Neural crest cell (in vitro differentiated cells): ENCODE measurements at places on chromosomes 6 and 20.
A peak's percentile ranks its signal among the peaks of the same experiment; 100 is the strongest.

DNA sequence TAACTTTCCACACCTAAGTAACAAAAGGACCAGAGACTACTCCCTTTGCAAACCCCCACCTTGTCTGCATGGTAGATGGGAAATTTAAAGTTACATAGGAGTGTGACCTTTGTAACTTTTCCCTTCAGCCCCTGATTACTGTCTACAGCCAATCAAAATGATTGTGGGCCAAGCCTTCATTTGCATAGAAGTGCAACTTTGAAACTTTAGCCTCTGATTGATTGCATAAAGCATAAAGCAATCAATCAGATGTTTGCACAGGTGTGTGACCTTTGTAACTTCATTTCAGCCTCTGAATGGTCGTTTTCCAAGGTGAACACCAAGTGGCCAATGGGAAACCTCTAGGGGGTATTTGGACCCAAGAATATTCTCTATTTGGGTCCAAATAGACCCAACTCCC, 46.1 kb downstream of the PRKN start:
- DNase-seq: no peak

GRCh38 chr20:39146394-39146793, 184.2 kb downstream of the DHX35 start:
- no peak for DNase-seq

- DNase-seq: no peak
These were observed 151.9 kb downstream of the CFAP61 start for GRCh38 chr20:20204256-20204655.

GRCh38 chr6:113439866-113440265, 417.3 kb upstream of the MARCKS start:
- no peak for DNase-seq

DNA sequence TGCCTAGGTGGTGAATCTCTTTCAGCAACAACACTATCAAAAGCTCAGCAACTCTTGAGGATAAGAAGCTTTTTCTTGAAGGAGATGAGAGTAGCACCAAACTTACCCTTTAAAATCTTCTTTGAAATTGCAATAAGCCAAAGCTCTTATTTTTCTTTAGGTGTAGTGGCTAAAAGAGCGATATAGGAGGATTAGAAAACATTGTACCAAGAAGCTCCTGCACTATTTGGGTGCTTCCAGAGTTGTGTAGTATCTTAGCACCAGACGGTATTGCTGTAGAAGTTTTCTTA, 1.2 kb downstream of the FUT9 start:
- DNase-seq: no peak

DNA sequence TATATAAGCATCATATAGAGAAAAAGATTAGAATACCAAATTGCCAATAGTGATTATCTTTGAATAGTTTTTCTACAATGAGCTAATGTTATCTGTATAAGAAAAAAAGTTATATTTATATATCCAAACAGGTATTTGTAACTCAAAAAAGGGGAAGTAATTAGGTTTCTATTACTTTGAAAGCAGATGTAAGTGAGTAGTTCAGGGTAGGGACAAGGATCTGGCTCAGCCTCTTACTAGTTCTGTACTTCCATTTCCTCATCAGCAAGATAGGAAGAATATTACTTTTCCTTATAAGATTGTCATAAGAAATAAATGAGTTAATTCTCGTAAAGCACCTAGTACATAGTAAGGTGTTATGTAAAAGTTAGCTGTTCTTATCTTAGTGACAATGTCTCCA, 32.2 kb downstream of the AHI1 start:
- DNase-seq: no peak

GRCh38 chr6:69280858-69281257, 516.0 kb downstream of the LMBRD1 start:
- DNase-seq: no peak

GRCh38 chr20:4894409-4894808, 106.9 kb downstream of the SLC23A2 start:
- DNase-seq: no peak

- DNase-seq: no peak
These were observed 27.7 kb downstream of the PNPLA1 start for GRCh38 chr6:36297511-36297910.

GRCh38 chr6:42251500-42251899, 33.8 kb upstream of the MRPS10 start:
- DNase-seq: no peak

GRCh38 chr6:90370493-90370959, 73.9 kb upstream of the BACH2 start:
- no peak for DNase-seq

GRCh38 chr6:19320111-19320581, 517.0 kb upstream of the ID4 start:
- DNase-seq: no peak

- no peak for DNase-seq
These were observed 447.3 kb downstream of the HDGFL1 start for GRCh38 chr6:23016696-23017095.

DNA sequence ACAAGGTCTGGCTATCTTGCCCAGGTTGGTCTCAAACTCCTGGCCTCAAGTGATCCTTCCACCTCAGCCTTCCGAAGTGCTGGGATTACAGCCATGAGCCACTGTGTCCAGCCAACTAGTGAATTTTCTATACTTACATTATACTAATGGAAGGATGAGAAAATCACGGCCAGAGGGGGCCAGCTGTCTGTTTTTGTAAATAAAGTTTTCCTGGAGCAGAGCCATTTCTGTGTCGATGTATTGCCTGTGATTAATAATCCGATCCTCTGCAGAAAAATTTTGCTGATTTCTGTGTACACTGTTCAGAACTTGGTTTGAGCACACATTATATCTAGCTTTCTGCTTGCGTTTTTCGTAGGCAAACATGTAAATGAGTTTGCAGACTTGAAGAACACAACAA, 28.8 kb downstream of the PTPRT start:
- no peak for DNase-seq

- DNase-seq: no peak
These were observed 1.8 kb upstream of the SPEF1 start for GRCh38 chr20:3783068-3783489.

DNA sequence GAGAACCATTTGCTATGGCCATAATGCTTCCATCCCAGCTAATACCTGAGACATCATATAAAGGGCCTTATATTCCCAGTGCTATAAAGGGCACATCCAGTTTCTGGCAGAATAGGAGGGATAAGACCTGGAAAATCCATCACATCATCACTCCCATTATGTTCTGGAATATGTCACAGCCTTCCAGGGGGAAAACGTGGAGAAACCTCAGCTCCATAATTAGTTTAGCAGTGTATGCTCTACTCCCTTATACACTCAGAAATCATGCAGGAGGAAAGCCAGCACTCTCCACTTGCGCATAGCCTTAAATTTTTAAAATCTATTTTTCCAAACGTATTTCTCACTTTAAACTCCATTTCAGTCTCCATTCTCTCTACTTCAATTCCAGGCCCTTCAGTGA, 140.9 kb downstream of the ADGB start:
- no peak for DNase-seq

DNA sequence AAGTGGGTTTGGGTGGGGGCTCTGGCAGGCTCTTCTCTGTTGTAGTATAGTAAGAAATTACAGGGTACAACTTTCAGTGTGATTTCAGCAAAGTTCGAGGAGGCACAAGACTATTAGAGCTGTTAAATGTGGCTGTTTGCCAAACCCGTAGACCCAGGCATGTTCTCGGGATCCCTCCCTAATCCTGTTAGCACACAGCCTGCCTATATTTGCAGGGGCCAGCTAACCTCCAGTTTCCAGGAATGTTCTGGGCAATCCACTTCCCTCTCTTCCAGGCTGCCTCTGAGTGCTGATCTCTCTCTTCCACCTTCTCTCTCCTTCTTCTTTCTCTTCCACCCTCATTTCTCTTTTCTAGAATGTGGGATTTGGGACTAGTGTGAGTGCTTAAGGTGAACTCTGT, 34.8 kb upstream of the ZFP64 start:
- DNase-seq: no peak

- no peak for DNase-seq
These were observed 129.8 kb upstream of the SMLR1 start for GRCh38 chr6:130697271-130697994.

GRCh38 chr6:33744001-33744848, 2.5 kb downstream of the IP6K3 start:
- DNase-seq: peak; percentile 79

DNA sequence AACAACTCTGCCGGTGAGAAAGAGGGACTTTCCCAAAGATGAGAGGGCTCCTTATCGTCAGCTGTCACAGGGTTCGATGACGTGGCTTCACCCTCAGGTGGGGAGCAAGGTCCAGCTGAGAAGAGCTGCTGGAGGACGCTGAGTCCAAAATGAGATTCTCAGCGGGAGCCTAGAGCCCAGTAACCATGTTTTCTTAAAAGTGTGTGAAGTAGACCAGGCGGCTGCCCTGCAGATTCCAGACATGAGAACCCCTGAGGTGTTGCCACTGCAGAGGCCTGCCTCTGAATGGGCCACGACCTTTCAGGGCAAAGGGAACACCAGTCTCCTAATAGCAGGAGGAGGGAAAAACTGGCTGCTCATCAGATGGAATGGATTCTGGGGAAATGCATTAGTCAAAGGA, 375.1 kb downstream of the BTBD9 start:
- no peak for DNase-seq

GRCh38 chr20:42051921-42052320, 433.7 kb upstream of the CHD6 start:
- no peak for DNase-seq

DNA sequence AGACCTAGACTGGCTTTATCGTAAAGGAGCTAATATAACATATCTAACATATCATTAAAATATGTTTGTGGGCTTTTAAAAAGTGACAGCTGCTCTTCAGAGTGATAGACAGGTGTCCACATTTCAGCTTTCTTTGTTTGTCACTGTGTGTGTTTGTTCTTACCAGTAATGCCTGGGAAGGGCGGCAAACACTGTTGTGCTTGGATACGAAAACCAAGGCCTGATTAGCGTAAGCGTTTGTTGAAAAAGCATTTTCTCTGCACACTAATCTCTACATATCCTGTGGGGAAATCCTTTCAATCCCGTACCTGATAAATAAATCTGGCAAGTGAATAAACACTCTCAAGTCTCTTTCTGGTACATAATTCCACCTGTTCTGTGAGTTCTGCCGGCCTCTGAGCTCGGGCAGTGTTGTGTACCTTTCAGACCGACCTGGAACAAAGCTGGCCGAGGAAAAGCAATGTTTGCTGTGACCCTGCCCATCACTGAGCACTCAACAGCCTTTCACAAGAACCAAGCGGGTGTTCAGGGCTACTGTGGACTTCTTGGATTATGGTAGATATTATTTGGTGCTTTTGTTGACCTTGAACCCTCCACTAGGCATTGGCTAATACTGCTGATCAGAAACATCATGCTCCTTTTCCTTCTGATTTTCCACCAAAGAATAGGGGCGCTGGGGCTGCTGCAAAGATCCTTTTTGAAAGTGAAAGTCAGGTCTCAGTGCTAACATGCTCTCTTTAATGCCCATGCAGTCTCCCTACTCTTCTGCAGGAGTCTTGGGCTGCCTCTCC, 100.4 kb downstream of the CD83 start:
- DNase-seq: no peak

DNA sequence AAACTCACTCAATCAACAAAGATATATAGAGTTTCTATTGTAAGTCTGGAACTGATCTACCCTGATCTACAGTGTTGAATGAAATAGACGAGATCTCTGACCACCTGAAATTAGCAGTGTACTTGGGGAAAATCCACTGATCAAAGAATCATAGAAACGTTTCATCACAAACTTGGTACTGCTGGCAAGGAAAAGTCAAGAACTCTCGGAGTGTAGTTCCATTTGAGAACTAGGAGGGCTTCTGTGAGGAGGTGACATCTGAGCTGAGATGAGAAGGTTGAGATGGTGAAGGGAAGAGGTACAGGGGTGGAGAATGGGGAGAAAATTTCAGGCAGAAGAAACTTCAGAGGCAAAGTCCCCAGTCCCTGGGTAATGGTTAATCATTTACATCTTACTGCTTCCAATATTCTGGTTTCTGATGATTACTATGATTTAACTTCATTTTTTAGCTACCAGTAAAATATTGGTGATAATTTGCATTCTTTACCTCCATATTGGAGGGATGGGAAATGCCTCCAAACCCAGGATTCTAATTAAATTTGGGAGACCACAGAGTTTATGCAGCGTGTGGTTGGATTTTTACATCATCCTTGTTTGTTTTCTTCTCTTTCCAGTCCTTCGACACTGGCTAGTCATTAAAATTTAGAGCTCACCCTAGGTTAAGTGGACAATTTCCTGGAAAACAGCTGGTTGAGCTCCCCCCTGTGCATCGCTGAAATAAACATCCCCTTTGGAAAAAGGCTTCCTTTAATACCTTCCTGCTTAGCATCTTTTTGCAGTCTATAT, 191.9 kb downstream of the BCAS1 start:
- DNase-seq: no peak

- DNase-seq: no peak
These were observed 33.5 kb downstream of the CYB5R4 start for GRCh38 chr6:83893024-83893423.

DNA sequence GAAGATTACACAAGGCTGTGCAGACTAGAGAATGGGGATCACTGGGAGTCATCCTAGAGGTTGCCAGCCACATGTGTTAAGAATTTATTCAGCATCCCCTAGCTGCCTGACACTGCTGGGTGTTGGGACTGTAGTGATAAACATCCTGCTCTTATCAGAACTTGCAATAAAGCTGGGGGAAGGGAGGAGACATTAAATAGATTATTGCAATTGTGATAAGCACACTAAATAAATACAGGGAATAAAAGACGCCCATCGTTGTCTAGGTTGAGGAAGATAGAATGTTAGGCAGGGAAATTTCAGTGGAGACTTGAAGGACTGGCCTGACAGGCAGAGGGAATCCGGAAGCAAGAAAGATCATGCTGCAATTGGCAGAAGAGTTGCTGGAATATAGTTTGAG, 33.2 kb upstream of the TRAM2 start:
- no peak for DNase-seq

DNA sequence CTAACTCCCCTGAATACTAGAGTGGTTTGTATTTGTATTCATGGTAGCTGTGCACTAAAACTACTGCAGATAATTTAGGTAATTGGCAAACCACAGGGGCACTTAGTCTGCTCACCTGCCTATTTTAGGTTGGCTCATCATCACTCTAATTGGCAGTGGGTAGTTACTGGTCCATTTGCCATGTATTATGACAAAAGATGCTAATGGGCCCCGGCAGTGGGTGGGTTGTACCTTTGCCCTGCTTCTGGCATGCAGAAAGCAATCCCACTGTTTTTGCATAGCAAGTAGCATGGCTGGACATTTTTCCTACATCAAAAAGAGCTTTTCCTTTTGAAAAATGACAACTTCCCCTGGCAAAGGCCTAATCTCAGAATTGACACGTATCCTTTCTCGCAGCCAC, 741.4 kb upstream of the MAP3K7 start:
- DNase-seq: no peak

DNA sequence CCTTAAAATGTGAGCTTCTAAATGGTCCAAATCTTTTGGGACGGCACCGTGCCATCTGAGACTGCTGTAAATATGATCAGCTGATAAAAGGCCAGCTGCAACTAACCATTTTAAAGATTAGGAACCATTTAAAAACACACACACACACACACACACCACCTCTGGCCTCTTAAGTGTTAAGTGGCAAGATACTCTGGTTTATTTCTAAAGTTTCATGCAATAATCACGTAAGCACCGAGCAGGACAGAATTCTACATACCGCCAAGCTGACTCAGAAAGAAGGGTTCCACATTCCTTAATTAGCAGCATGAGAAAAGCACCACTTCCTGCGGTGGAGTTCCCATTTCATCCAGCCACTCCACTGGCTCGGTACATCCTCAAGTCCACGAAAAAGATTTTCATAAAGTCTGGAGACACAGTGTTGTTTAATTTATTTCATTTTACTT, 17.8 kb upstream of the ZNF217 start:
- no peak for DNase-seq
